Stimulated activated naive CD4-positive, alpha-beta T cell treated with Interleukin-2 at 50 U/mL for 16 hours (primary cell): ENCODE measurements at places on chromosomes 7 and 10.

- DNase-seq, result no peak
Observed at GRCh38 chr7:4794591-4795350, 19.3 kb downstream of the AP5Z1 start.

GRCh38 chr7:123401295-123401694 lies 133.1 kb downstream of the IQUB start:
- DNase-seq, result no peak

DNA sequence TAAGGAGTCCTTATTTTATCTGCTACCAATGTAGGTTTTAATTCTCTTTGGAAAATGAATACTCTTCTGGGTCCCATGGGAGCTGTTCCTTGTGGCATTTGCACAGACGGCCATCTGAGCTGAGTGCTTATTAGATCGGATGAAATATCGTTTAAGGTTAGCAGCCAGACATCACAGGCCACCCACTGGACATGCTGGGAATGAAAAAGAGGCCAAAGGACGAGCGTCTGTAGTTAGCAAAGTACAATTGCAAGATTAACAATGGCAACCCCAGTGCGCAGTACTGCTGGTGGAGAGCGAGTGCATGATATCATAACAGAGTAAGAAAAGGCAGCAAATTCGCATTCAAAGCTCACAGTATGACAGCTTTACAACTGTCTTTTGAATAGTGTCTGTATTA lies 28.3 kb upstream of the CREB5 start:
- DNase-seq, result no peak

DNA sequence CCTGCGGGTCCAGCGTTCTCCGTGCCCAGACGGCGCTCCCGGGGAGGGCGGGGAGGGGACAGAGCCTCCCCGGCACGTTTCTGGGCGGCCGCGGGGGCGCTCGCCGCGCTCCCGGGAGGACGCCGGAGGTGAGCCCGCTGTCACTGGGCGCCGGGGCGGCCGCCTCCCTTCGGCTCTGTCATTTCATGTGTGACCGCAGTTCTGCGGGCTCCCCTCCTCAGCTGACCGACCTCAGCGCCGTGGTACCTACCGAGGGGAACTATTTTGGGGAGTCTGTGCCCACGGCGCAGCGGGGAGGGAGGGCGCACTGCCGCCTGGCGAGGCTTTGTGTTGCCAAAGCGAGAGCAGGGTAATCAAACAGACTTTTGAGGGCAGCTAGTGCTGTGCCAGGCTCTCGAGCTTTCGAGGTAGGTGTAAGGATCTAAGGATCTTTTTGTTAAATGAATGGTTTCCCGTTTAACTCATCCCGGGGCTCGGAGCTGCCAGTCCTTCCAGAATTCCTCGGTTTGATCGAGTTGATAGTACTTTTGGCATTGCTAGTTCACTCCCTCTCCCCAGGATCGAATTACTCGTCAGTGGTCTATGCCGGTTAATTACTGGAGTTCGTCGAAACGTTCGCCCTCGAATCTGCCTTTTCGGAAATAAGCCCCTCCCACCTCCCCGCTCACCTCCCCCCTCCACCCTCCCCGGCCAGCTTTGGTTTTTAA lies 1.9 kb downstream of the ARID5B start:
- peak; percentile 80 for DNase-seq

DNA sequence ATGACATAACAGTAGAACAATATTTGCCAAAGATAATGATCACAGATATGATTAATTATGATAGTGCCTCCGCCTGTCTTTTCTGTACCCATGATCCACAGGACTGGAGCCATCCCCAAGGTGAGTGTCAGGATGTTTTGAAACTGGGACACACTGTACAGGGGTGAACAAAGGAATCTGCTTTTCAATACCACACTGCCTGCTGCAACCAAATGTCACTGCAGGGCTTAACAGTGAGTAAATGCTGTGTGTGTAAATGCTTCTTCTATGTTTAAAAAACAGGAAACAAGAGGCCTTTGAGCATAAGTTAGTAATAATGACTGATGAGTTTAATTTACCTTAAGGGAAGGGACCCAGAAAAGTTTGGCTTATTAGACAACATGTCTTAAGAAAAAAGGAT lies 65.2 kb downstream of the HBP1 start:
- DNase-seq, result no peak

GRCh38 chr7:127894588-127894987 lies 136.6 kb downstream of the LRRC4 start:
- no peak for DNase-seq

DNA sequence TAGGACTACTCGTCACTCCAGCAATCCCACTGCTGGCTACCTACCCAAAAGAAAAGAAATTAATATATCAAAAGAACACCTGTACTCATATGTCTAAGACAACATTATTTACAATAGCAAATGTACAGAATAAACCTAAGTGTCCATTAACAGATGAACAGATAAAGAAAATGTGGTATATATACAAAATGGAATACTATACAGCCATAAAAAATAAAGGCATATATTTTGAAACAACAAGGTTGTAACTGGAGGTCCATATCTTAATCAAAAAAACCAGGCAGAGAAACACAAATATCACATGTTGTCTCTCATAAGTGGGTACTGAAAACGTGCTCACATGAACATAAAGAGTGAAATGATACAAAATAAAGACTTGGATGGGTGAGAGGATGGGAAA lies 1073.3 kb upstream of the PHF14 start:
- no peak for DNase-seq

DNA sequence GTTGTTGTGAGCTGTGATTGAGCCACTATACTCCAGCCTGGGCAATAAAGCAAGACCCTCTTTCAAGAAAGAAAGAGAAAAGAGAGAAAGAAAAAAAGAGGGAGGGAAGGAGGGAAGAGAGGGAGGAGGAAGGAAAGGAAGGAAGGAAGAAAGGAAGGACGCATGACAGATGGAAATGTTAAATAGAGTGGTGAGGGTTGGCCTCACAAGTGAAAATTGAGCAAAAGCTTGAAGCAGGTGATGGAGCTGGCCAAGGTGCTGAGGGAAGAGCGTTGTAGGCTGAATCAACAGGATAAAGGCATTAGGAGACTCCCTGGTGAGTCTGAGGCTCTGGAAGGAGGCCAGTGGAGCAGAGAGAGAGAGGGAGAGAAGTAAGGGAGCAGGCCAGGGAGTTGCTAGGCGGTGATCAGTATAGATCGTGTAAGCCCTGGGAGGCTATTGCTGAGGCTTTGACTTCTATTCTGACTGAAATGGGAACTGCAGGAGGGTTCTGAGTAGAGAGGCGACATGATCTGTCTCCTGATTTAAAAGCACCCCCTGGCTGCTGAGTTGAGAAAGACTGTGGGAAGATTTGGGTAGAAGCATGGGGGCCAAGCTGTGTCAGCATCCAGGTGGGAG lies 26.5 kb upstream of the TMEM248 start:
- no peak for DNase-seq

GRCh38 chr7:90594751-90595317 lies 1.3 kb upstream of the CDK14 start:
- no peak for DNase-seq

DNA sequence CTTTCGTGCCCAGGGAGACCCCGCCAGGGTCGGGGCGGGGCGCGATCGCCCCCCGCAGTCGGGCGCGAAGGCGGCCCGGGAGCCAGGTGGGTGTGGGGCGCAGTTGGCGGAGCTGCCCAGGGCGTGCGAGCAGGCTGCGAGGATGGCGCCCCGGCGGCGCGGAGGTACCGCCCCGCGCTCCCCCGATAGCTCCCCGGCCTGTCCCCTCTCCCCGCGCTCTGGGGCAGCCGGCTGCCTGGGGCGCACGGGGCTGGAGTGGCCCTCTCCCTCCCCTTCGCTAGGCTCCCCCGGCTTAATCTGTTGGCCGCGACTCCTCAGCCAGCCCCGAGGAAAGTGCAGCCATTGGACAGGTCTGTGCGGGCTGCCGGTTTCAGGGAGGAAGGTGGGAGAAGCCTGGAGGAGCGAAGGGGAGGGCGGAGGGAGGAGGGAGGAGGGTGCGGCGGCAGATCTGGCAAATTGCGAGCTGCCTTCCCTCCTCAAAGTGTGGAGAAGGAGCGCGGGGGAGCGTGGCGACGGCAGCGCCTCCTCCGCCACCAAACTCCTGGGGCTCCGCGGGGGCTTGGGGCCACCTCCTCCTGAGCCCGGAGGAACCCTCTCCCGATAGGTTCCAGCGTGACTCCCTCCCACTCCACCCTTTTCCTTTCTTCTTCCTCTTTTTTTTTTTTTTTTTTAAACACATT lies 361 bp upstream of the PLXDC2 start:
- DNase-seq, result no peak

DNA sequence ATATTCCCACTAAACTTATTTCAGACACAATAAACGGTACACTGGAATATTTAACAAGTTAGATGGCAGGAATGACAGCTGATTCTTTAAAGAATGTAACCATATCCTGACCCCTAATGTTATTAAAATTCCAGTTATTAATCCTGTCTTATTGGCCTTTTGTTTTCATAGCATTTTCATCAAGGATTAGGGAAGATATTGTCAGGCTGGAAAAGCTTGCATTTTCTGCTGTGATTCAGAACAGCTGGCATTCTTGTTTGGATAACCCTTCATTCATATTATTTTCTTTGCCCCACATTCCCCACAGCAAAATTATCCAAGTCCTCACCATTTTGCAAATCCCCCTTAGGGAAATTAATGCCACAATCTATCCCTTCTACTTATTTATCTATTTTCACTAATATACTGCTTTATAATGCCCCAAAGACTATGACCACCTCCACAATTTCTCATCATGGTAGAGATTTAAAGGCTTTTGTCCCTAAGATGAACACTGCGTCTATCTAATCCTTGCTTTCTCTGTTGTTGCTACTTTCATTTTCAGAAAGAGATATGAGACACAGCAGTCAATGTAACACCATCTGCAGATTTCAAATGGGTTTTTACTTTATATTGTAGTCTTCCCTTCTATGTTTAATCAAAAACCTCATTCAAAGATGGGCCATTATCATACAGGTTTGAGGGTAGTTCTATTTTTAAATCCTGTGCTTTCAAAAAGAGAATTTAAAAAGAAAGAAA lies 475.1 kb downstream of the PARD3 start:
- DNase-seq, result no peak

GRCh38 chr10:77177589-77177988 lies 460.0 kb downstream of the KCNMA1 start:
- no peak for DNase-seq

DNA sequence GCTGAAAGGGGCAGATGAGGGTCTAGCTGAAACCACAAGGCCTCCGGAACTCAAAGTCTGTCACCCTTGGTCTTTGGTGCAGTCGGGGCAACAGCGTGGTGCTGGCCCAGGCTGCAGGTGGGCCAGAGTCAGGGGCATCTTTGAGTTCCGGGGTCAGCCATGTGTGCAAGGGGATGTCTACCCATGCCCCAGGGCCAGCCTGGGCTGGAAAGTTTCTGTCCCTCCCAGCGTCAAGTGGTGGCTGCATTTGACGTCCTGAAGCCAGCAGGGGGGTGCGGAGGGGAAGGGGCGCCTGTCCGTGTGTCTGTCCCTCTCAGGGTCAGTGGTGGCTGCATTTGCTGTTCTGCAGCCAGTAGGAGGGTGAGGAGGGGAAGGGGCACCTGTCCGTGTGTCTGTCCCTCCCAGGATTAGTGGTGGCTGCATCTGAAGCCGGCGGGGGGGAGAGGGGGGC lies 638 bp downstream of the BRAT1 start:
- no peak for DNase-seq

- DNase-seq, result peak; percentile 51
Observed at GRCh38 chr10:6918305-6918704, 338.2 kb upstream of the PRKCQ start.

DNA sequence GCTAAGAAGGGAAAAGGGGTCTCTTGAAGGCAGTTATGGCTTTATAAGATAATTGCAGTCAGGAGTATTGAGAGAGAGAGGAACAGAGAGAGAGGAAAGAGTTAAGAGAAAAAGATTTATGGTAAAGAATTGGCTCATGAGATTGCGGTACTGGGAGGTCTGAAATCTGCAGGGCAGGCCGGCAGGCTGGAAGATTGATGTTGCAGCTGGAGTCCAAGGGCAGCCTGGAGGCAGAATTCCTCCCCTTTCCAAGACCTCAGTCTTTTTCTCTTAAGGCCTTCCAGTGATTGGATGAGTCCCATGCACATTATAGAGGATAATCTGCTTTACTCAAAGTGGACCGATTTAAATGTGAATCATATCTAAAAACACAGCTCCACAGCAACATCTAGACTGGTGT lies 68.4 kb downstream of the HACD1 start:
- no peak for DNase-seq

- DNase-seq, result no peak
Observed at GRCh38 chr10:70461397-70462348, 16.9 kb upstream of the PALD1 start.

DNA sequence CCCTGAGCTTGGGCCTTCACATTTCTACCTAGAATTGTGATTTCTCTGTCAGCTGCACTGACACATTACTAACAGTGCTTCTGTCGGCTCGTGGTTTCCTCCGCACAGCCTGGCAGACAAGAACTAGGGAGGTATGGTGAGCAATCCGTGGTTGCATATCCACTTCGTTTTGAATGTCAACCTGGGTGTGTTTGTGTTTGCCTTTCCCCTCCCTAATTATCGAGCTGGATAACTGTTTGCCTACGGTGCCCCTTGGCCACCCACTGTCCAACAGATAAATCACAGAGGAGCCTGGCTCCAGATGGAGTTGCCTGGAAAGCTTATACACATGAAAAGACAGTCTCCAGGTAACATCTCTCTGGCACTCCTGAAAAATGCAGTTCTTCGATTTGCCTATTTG lies 228.8 kb downstream of the TRIL start:
- no peak for DNase-seq

- no peak for DNase-seq
Observed at GRCh38 chr7:106878748-106879439, 13.8 kb downstream of the PIK3CG start.

GRCh38 chr10:104501449-104501848 lies 139.6 kb upstream of the SORCS3 start:
- DNase-seq, result no peak

GRCh38 chr7:158175779-158176178 lies 411.8 kb downstream of the PTPRN2 start:
- no peak for DNase-seq

DNA sequence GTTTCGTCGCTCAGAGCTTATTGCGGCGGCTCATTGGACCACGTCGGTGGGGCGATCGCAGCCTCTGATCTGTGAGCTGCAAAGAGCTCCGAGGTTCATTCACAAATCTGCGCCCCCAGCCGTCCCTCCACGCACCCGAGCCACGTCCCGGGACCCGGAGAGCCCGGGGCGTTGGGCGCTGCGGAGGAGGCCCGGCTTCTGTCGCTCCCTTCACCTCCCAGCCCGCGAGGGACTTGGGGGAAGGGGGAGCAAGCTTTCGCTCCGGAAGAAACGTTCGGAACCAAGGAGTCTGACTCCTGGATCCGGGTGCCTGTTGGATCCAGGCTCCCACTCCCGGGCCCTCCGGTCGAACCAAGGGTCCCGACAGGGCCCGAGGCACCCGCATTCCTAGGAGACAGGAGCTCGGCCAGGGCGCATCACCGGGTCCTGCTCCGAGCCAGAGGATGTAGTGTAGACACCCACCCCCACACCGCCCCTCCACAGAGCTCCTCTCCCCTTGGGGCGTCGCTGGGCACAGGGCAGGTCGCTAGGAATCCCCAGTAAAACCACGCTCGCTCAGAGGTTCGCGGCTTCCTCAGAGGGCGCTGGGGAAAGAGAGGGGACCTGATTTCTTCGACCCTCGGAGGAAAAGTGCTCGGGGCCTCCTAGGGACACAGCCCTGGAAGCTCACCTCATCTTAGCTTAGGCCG lies 7.9 kb upstream of the EN2 start:
- DNase-seq, result no peak
